HCEC 1CT (cell line): ENCODE measurements at places on chromosomes 12 and 14.
A peak's percentile ranks its signal among the peaks of the same experiment; 100 is the strongest.

DNA sequence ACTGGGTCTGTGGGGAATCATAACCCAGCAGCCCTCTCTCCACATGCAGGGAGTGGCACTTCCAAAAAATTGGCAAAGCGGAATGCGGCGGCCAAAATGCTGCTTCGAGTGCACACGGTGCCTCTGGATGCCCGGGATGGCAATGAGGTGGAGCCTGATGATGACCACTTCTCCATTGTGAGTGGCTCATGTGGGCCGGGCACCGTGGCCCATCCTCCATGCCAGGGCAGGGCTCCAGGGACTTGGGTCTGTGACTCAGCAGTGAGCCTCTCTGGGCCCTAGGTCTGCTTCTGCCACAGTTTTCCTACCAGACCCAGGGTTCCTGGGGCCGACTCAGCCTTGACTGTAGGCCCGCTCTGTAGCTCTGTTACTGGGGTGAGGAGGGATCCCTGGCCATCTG, 2.2 kb downstream of the NPFF start:
- DNase-seq, result peak; percentile 38

DNA sequence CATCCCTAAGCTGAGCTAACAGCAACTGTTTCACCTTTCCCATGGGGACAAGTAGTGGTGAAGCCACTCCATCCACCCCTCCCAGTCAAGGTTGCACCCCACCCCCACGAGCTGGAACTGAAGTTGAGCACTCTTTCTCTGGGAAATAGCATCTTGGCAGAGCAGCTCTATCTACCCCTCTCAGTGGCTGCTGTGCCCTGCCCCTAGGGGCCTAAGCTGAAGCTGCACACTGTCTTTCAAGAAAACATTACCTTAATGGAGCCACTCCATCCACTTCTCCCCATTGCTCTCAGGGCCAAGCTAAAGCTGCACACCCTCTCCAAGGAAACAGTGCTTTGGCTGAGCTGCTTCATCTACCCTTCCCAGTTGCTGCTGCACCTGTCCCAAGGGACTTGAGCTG, 170.6 kb upstream of the CCDC196 start:
- no peak for DNase-seq

- DNase-seq, result no peak
Observed at GRCh38 chr14:41605550-41606281, 960 bp upstream of the LRFN5 start.

DNA sequence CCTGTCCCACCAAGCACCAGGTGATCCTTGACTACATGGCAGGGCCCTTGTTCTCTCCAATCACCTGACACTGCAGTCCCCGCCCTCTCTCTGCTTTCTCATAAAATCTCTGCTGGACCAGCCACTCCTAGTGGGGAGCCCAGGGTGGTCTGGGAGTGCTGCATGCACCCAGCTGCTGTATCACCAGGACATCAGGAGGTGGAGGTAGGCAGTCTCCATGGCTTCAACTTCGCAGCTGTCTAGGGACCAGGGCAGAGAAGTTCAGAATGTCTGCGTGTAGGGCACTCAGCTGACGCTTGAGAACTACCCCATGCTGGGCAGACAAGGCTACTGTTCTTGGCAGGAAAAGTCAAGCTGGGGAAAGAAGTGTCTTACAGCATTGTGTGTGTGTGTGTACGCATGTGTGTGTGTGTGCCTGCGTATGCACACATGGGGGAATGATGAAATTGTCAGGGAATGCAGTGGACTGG, 2.6 kb downstream of the WSCD2 start:
- no peak for DNase-seq

GRCh38 chr14:68649476-68650189, 143.2 kb downstream of the ZFP36L1 start:
- DNase-seq, result peak; percentile 76

DNA sequence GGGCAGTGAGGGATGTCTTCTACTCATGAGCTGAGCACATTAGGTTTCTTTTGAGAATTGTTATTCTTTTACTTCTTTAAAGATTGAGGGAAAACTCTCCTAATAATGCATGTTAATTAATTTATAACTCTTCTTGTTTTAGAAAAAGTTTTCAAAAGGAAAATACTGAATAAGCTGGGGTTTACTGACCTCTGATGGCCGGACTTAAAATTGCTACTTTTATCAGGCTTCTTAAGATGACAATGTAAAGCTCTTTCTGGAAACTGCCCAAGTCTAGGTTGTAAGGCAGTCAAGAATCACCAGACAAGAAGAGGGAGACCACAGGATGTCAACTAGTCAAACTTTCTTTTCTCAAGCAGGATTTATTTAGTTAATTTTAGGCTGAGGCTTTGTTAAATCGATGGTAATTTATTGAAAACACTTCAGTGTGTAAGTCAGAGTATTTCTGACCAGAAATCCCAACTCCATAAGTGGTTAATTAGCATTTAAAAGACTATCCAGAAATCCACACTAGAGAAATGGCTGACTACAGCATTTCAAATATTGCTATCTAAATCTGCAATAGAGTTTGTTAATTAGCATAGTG, 82.1 kb downstream of the AVPR1A start:
- peak; percentile 61 for DNase-seq

DNA sequence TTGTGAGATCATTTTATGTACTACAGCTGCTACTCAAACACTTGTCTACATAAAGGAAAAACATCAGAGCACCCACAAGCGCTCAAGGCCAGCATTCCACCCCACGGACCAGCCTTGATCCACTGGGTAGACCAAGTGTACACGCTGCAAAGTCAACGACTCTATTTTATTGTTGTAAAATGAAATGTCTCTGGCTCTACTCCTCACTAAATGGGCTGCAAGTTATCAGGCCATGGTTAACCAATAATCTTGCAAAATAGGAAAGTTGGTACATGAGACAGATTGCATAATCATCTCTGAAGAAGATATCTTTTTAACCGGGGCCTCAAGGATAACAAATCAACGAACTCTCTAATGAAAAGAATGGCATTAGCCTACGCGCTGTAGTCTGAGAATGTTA, 69.9 kb upstream of the FOXN3 start:
- no peak for DNase-seq

- DNase-seq, result no peak
Observed at GRCh38 chr14:86086962-86087361, 557.0 kb downstream of the FLRT2 start.

- DNase-seq, result no peak
Observed at GRCh38 chr12:114747012-114747858, 63.3 kb upstream of the TBX3 start.

DNA sequence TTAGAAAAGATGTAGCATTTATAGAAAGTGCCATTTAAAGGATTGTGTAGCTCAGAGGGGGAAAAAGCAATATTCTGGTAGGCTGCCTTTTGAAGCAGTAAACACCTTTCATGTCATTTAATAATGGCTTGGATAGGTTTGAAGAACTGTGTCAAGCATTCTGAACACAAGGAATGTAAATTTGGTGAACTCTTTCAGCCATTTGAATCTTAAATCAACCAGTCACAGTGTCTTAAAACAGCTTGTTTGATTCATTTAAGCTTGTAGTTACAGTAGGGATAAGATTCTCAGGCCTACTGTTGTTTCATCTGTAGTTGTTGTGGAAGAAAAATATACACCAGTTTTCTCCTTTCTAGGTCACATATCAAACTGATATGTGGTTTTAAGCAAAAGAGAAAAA, 299.4 kb upstream of the NOVA1 start:
- no peak for DNase-seq

GRCh38 chr12:79451978-79452377, 238.8 kb downstream of the PAWR start:
- peak; percentile 92 for DNase-seq

DNA sequence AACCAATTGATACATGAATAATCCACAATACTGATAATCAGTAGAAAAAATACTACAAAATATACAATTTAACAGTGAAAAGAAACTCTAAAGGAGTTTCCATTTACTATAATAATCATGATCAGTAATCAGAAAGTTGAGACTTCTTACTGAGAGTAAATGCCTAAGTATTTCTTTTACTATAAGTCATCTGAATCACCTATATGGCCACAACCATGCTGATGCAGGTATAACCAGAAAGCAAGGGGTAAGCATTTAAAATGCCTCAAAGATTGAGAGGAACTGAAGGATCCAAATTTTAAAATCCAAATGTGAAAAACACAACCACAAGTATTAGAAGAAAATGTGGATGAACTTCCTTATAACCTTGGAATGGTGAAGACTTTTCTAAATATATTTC, 23.4 kb downstream of the CDK17 start:
- DNase-seq, result no peak

GRCh38 chr12:132766380-132767085, 4.9 kb upstream of the ANKLE2 start:
- DNase-seq, result no peak

DNA sequence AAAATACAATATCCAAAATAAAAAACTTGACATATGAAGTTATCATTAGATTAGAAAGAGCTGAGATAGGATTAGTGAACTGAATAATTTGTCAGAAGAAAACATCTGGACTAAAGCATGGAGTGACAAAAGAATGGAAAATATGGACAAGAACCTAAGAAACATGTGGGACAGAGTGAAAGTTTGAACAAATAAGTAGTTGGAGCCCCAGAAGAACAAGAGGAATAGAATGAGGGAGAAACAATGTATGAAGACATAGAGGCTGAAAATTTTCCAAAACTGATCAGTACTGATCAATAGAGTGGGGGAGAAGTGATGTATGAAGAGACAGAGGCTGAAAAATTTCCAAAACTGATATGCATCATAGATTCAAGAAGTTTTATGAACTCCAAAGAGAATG, 170.6 kb upstream of the CRY1 start:
- DNase-seq, result no peak

DNA sequence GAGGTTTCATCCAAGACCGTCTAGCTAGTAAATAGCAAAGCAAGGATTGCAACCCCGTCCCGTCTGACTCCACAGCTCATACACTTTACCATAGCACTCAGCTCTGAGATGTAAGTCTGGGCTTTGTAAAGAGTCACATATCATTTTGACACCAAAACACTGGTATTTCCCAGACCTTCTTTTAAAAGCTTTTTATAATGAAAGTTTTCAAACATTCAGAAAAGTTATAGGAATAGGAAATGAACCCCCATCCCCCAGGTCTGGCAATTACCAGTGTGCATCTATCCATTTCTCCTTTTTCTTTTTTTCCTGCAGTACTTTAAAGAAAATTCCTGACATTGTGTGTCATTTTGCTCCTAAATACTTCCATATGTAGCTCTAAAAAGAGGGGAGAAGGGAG, 183.6 kb upstream of the CCND2 start:
- no peak for DNase-seq

GRCh38 chr14:28773176-28773575, 6.6 kb downstream of the FOXG1 start:
- no peak for DNase-seq

DNA sequence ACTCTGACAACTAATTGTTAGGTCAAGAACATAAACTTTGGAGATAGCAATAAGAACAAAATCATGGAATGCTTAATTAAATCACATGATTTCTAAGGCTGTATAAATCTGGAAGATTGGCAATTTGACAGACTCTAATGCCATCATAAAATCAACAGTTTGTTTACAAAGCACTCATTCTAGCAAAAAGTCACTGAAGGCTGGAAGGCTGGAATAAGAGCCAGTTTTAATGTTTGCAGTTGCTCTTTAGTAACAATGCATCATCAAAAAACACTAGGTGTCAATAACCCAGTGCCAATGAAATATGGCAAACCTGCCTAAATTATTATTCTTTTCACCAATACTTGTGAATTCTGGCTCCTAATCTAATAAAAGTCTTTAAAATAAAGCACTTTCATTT, 65.0 kb downstream of the NUMB start:
- no peak for DNase-seq

- DNase-seq, result peak; percentile 41
Observed at GRCh38 chr12:11765817-11766794, 116.6 kb downstream of the ETV6 start.
